GM12892 (cell line): ENCODE measurements at places on chromosomes 3 and 15.

DNA sequence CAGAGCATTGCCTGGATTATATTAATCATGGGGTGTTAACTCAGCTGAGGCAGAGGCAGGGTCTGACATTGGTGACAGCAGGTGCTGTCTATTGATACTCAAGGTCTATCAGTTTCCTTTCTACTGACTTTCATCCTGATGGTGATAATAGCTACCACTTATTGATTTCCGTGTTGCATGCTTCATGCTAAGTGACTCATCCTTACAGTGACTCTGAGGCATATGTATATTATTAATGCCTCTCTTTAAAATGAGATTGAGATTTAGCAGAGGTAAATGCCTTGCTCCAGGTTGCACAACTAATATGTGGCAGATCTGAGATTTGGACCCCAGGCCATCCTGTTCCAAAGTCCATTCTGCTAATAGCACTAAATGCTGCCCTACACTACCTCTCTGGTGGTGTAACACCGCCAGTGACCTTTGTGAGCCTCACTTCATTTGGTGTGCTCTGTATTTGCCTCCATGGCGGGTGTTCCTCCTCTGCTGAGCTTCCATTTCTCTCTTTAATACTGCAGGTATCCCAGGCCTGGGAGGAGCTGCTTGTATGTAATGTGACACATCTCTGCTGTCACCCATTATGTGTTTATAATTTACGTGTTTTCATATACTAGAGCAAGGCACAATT lies 50.4 kb downstream of the GPR171 start:
- no peak for DNase-seq

- DNase-seq = peak; percentile 7
Observed at GRCh38 chr3:51712963-51713362, 6.1 kb downstream of the GRM2 start.

DNA sequence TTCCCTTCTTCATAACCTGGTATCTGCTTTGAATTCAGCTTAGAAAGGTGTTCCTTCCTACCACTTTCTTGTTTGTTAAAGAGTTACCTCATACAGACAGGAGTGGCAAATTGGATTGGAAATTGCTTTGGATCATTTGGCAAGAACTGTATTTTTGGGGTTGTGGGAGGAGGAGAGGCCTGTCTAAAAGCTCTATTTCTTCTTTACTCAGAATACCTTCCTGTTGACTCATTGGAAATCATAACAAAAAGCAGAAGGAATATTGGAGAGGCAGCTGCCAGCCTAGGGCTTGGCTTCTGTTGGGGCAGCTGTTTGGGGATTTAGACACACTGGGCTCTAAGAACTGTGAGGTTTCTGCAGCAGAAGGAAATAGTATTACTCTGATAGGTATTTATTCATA lies 14.2 kb downstream of the IQGAP1 start:
- no peak for DNase-seq

DNA sequence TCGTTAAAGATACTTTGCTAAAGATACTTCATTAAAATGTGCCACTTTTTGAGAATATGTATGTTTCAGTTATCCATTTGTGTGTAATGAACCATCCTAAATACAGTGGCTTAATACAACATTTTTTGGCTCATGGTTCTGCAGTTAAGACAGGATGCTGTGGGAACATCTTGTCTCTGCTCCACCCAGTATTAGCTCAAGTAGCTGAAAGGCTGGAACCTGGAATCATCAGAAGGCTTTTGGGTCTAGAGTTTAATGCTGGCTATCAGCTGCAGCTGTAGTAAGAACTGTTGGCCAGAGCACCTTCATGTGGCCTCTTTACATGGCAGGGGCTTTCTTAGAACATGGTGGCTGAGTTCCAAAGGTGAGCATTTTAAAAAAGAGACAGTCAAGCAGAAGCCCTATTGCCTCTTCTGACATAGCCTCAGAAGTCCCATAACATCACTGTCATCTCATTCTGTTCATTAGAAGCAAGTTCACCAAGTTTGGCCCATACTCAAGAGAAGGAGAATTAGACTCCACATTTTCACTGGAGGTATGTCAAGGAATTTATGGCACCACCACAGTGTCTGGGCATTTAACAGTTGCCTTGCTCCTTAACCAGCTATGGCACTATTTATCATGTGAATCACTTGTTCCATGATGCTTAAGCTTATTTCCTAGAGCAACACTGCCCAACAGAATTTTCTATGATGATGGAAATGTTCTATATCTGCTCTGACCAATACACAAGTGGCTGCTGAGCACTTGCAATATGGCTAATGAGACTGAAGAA lies 70.4 kb upstream of the PDZRN3 start:
- DNase-seq = no peak

GRCh38 chr15:93493172-93493571 lies 404.2 kb upstream of the RGMA start:
- DNase-seq = no peak

DNA sequence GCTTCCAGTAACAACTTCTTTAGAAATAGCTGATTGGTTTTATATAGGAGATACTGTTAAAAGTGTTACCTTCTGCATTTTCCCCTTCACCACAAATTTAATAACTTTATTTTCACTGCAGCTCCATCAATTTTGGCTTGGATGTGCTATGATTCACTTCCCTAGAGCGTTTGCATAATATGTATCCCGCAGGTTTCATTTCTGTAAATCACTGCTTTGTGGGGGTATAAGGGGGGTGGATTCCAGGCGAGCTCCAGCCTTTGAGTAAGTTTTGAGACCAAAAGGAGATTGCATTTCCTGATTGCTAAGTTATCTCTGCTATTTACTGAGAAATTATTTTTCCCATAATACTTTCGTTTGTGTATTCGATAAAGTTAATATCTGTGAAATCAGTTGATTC lies 232.6 kb downstream of the TBL1XR1 start:
- DNase-seq = no peak

GRCh38 chr15:93862791-93863190 lies 368.6 kb upstream of the MCTP2 start:
- DNase-seq = no peak

GRCh38 chr3:107757140-107757539 lies 234.4 kb downstream of the BBX start:
- DNase-seq = no peak

DNA sequence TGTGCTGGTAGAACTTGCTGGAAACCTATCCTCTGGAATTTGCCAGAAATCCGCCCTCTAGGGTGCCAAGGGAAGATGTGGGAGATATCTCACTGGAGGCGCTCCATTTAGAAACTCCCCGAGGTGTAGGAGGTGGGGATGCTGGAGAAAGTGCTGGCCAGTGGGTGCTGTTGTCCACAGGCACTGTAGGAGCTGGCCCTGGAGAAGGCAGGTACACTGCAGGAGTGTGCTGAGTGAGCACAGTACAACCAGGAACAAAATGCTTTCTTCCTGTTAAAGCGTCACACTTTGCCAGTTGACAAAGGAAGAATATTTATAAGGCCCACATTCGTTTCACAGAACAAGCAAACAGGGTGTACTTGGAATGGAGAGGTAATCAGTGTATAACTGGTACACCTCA lies 119.9 kb downstream of the CACNA1D start:
- DNase-seq = no peak

DNA sequence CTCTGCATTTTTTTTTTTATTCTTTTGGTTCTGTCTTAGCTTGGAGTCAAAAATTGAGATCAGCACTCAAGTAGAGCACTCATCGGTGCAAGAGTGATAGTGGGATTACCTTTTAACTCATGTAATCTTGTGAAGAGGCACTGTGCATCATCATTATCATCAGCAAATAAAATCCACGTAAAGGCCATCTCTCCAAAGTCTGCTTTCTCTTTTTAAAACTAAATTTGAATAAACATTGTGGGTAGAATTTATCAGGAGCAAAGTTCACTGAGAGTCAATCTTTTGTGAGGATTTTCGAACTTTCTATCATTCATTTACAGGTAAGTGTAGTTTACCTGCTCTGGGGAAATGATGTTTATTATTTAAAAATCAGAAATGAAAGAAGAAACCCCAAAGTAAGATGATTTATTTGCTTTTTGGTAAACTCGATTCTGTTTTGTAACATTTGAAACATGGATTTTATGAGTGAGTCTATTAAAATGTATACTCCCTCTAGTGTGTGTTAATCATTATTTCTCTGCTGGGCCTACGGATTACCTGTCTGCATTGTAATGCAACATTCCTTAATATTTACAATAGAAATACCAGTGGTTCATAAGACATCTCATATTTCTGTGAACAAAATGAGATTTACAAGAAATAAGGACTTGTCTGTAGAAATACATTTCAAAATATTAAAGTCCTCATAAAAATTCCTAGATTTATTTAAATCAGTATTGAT lies 327.7 kb upstream of the NAALADL2 start:
- no peak for DNase-seq

DNA sequence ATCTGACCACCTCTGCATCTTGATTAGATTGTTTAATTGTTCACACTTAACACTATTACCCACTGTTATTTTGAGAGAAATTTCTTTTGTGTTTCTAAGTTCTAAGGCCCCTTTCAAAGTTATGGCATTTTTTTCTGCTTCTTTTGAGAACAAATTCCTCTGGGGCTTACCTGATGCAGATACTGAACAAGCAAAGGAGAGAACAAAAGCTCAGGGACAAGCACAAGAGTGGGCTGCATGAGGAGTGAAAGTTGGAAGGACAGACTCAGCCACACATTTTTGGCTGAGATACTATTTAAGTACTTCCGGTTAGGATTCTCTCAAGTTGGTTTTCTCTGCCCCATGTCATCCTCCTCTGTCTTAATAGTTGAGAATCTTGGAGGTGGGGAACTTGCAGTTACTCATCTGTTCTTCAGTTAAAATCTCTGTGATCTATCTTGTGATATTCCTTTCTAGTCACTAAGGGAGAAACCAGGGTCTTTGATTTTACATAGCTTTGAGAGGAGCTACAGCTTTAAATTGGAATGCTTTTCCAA lies 54.7 kb downstream of the CMTM6 start:
- no peak for DNase-seq

- DNase-seq = no peak
Observed at GRCh38 chr3:127560051-127560787, 30.3 kb downstream of the TPRA1 start.

- no peak for DNase-seq
Observed at GRCh38 chr3:31232055-31233025, 300.4 kb upstream of the STT3B start.

- DNase-seq = no peak
Observed at GRCh38 chr3:79994397-79994796, 226.6 kb upstream of the ROBO1 start.

- DNase-seq = no peak
Observed at GRCh38 chr3:46089237-46090011, 62.1 kb upstream of the XCR1 start.

DNA sequence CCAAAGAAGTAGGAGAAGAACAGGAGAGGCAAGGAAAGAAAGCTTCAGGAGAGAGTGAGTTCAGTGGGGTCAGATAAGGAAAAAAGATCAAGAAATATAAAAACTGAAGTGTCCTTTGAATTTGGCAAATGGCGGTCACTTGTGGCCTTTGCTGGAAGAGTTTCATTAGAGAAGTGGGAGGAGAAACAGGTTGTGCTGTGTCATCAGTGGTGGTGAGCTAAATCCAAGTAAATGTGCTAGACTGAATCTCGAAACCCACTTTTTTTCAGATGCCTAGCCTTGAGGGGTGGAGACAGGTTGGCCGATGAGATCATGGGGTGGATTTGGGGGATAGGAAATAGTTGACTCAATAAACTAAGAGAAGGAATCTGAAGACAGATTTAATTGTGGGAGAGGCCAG lies 43.7 kb downstream of the CHRD start:
- no peak for DNase-seq

- DNase-seq = no peak
Observed at GRCh38 chr3:41716471-41716870, 245.4 kb downstream of the ULK4 start.

- no peak for DNase-seq
Observed at GRCh38 chr3:148389916-148390315, 307.8 kb upstream of the AGTR1 start.

GRCh38 chr3:116020495-116020894 lies 397.2 kb downstream of the GAP43 start:
- no peak for DNase-seq

GRCh38 chr3:129249284-129250065 lies at the start of gene COPG1:
Gene COPG1 (plus strand): TSS chr3:129249606. CDS start chr3:129249710, 104 bp downstream.
- DNase-seq = peak; percentile 96

DNA sequence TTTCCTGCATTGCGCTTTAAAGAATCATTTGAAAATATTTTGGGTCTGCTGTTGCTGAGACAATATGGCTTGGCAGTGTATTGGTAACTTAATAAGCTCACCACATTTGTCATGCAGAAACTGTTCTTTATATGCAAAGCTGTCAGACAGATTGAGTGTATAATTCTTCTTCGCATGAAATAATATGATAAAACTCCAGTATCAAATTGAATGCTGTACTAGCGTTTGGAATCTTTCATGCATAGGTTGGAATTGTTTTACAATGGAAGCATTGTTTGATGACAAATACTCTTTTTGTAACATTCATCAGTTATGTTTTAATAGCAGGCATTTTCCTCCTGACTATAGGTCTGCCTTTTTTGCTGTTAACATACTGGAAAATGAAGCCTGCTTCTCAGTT lies 53.8 kb downstream of the RBMS3 start:
- DNase-seq = no peak

- no peak for DNase-seq
Observed at GRCh38 chr3:156433138-156433537, 121.8 kb downstream of the SSR3 start.

DNA sequence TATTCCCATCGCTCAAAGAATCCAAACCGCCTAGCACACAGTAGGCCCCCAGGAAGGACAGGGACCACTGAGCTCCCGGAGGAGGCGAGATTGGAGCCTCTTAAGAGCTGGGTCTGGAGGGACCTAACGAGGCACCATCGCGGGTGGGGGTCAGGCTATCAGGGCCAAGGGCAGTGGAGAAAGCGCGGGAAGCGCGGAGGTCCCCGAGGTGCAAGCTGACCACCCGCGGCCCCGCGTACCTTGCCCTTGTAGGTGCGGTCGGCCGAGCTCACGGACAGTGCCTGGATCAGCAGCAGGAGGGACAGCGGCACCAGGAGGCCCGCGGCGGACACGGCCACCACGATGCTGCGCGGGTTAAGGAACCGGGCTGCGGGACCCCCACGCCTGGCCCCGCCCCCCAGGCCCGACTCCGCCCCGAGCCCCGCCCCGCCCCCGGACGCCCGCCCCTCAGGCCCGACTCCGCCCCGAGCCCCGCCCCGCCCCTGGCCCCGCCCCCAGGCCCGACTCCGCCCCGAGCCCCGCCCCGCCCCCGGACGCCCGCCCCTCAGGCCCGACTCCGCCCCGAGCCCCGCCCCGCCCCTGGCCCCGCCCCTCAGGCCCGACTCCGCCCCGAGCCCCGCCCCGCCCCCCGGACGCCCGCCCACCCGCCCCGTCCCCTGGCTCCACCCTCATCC lies 3.9 kb downstream of the ZDHHC19 start:
- DNase-seq = no peak

- no peak for DNase-seq
Observed at GRCh38 chr15:71290002-71290401, 174.7 kb downstream of the THSD4 start.

DNA sequence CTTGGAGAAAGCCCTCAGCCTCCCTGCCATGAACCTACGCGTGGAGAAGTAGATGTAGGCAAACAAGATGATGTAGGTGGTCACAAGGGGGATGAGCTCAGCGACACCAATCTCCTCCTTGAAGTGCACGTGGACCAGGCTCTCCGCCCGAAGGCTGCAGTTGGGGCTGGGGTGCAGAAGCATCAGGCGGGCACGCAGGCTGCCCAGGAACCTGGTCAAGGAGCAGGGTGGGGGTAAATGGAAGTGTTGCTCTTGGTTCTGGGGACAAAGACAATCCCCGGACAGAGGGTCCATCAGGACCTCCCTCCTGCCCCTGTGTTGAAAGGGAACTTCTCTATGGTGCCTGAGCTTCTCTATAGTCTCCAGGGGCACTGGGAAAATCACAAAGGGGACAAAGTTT lies 45.1 kb downstream of the PTPN23 start:
- DNase-seq = no peak
